ENCODE measurements at places on chromosomes 13 and 19.
A peak's percentile ranks its signal among the peaks of the same experiment; 100 is the strongest.

GRCh38 chr13:71799324-71799723 lies 67.7 kb downstream of the DACH1 start:
- H3K27me3 ChIP-seq = no peaks in the 10 kb centered on the region
- no peak overlapping the region for H3K4me3 ChIP-seq
- DNase-seq = no peak
- no peaks in the 10 kb centered on the region for H3K4me1 ChIP-seq
- no peaks in the 10 kb centered on the region for H3K36me3 ChIP-seq

DNA sequence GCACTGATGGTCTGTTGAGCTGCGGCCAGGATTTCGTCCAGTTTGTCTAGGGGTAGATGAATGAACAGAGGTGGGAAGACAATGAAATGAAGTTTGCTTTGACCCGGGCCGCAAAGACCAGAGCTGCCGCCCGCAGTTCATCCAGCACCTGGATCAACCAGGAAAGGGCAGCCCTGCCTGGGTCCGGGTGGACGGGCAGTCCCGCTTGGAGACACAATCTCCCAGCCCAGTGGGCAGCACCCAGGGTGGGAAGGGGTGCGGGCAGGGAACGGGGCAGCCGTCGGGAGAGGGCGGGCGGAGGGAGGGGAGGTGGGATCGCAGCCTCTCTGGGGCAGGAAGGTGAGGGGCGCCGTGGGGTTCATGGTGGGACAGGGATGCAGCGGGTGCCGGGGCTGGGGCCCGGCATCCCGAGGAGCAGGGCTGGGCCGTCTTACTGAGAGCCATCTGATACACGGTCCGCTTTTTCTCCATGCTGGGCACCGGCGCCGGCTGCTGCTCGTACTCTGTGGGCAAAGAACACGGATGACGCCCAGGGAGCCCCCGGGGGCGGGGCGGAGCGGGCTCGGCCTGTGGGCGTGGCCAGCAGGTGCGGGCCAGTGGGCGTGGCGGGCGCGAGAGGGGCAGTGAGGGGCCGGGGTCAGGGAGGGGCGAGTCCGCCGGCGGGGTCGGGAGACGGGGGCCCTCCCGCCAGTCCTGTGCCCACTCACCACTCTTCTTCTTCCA lies 33.1 kb downstream of the SHANK1 start:
- H3K4me1 ChIP-seq = no peaks in the 10 kb centered on the region
- no peak overlapping the region for H3K4me3 ChIP-seq
- H3K36me3 ChIP-seq = no peaks in the 10 kb centered on the region
- H3K27me3 ChIP-seq = no peaks in the 10 kb centered on the region

- H3K36me3 ChIP-seq = no peaks in the 10 kb centered on the region
- H3K27me3 ChIP-seq = no peaks in the 10 kb centered on the region
- no peaks in the 10 kb centered on the region for H3K4me1 ChIP-seq
- peak; percentile 95 for DNase-seq
Measured at GRCh38 chr13:80341101-80341755, at the start of gene SPRY2. Gene SPRY2, minus strand, starts transcription at chr13:80341126. Its CDS starts 3,421 bp downstream, at chr13:80337705.

DNA sequence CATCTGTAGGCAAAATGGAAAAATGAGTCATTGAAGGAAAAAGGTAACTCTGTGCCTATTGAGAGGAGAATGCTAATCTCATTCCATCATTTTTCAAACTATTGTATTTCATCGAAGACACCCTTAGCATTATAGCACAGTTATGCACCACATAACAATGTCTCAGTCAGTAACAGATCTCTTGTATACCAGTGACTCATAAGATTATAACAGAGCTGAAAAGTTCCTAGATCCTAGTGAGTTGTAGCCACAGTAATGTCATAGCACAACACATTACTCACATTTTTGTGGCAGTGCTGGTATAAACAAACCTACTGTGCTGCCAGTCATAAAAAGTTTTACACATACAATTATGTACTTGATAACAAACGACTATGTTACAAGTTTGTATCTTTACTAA lies 1077.6 kb downstream of the DIAPH3 start:
- H3K4me1 ChIP-seq = no peaks in the 10 kb centered on the region
- no peak for DNase-seq
- no peaks in the 10 kb centered on the region for H3K36me3 ChIP-seq
- no peak overlapping the region for H3K27ac ChIP-seq
- H3K27me3 ChIP-seq = no peaks in the 10 kb centered on the region

DNA sequence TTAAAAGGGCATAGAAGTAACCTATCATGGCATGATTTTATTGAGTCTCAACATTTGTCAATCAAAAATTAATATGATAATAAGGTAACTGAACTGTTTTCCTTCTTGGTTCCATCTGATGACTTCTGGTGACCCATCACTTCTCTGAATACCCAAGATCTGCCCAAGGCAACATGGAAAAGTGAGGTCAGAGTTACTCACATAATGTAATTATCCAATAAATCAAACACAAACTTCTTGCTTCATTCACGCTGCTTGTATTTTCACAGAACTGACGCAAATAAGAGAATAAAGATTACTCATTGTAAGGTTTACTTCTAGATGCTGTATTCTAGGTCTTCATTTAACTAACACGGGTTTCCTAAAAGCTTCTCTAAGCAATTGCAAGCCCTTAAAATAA lies 361.6 kb downstream of the RBM26 start:
- no peaks in the 10 kb centered on the region for H3K36me3 ChIP-seq
- no peak overlapping the region for H3K4me3 ChIP-seq
- no peaks in the 10 kb centered on the region for H3K27me3 ChIP-seq
- DNase-seq = no peak
- no peaks in the 10 kb centered on the region for H3K4me1 ChIP-seq

- no peaks in the 10 kb centered on the region for H3K36me3 ChIP-seq
- H3K4me3 ChIP-seq = no peak overlapping the region
- DNase-seq = peak; percentile 79
Measured at GRCh38 chr19:6802336-6803035, 30.0 kb downstream of the VAV1 start.

DNA sequence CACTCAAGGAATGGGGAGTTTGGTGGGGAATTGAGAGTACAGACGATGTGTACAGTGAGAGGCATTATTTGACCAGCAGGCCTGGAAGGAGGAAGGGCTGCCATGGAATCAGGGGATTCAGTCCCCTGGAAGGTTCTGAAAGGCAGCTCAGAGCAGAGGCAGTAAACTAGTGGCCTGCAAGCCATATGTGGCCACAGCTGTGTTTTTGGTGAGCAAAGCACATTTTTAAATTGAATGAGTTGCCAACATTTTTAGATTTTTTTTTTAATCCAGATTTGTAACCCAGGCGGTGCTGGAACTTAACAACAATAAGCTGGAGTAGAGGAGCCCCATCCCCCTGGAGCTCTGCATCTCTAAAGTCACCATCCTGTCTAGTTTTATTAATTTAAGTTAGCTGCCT lies 95.3 kb upstream of the IPO5 start:
- no peaks in the 10 kb centered on the region for H3K4me1 ChIP-seq
- no peak for DNase-seq

GRCh38 chr13:113464476-113464875 lies 11.2 kb upstream of the ADPRHL1 start:
- no peaks in the 10 kb centered on the region for H3K27me3 ChIP-seq
- H3K4me3 ChIP-seq = no peak overlapping the region
- H3K36me3 ChIP-seq = no peaks in the 10 kb centered on the region
- H3K4me1 ChIP-seq = no peaks in the 10 kb centered on the region
- no peak for DNase-seq

DNA sequence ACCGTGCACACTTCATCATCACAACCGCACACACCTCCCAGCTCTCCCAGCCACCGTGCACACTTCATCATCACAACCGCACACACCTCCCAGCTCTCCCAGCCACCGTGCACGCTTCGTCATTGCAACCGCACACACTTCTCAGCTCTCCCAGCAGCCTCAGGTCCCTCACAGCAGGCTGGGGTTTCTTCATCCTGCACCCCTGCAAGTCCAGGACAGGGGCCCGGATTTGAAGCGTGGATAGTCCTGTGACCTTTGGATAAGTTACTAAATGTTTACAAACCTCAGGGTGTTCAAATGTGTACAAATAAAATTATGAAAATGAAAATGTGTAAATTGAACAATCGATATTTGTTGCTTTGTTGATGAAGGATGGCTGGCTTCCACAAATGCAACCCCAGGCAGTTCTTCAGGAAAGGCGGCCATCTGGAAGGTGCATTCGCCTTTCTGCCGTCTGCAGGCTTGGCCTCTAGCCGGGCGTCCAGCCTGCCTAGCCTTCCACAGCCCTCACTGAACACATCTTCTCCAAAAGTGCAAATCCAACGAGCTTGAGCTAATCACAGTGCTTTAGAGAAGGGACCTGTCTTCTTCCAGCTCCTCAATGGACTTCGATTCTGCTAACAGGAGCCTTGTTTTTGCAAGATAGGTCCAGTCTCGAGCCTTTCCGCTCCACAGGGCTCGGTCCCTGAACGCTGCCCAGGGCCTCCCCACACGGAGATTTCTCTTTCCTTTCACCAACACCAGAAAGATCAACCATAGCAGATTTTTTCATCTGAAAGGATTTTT lies 74.2 kb downstream of the SPACA7 start:
- H3K27me3 ChIP-seq = no peaks in the 10 kb centered on the region
- DNase-seq = no peak
- no peak overlapping the region for H3K4me3 ChIP-seq
- H3K4me1 ChIP-seq = no peaks in the 10 kb centered on the region

- no peak for DNase-seq
- no peak overlapping the region for H3K27ac ChIP-seq
- no peak overlapping the region for H3K4me3 ChIP-seq
Measured at GRCh38 chr19:29793116-29793727, 18.6 kb upstream of the CCNE1 start.

- H3K36me3 ChIP-seq = no peaks in the 10 kb centered on the region
- DNase-seq = no peak
- no peak overlapping the region for H3K4me3 ChIP-seq
- no peaks in the 10 kb centered on the region for H3K4me1 ChIP-seq
- H3K27me3 ChIP-seq = no peaks in the 10 kb centered on the region
- H3K27ac ChIP-seq = no peak overlapping the region
Measured at GRCh38 chr19:14761607-14762006, 16.8 kb downstream of the ADGRE2 start.

GRCh38 chr19:18501832-18502231 lies 20.0 kb downstream of the ELL start:
- no peaks in the 10 kb centered on the region for H3K36me3 ChIP-seq
- H3K4me3 ChIP-seq = no peak overlapping the region
- peaks cover 9% of the 10 kb centered on the region for H3K4me1 ChIP-seq
- H3K27ac ChIP-seq = no peak overlapping the region
- peak; percentile 84 for DNase-seq
- no peaks in the 10 kb centered on the region for H3K27me3 ChIP-seq

DNA sequence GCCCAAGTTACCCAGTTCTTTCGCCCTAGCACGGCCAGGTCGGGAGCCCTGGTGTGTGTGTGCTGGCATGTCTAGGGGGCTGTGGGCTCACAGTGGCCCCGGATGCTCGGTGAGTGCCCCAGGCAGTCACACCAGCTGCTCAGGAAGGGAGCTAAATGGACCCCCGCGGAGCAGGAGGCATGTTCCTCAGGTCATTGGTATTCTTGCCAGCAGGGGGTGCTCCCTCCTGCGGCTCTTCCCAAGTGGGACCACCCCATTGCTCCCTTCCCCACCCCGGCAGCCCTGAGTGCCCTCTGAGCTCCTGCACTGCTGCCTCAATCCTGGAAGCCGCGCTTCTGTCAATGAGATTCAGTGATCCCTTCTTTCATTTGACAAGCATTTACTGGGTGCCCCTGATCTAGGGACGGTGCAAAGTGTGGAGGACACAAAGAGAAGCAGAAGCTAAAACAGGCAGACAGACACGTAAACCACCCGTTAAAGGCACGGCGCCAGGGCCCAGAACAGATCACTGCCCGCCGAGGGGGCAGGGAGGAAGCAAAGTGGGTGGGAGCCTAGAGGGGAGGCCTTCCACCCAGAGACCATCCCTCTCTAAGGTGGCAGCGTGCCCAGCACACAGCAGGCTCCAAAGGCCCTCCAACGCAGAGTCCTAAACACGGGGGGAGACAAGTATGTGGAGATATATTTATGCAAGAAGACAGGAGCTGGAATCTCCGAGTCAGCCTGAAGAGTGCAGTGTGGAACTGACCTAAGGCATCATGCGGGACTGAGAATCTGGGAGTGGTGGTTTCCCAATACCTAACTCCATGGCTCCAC lies 5.2 kb upstream of the ADPRHL1 start:
- no peak overlapping the region for H3K27ac ChIP-seq
- no peaks in the 10 kb centered on the region for H3K4me1 ChIP-seq
- H3K27me3 ChIP-seq = no peaks in the 10 kb centered on the region
- DNase-seq = no peak
- no peak overlapping the region for H3K4me3 ChIP-seq

- H3K4me1 ChIP-seq = no peaks in the 10 kb centered on the region
- H3K27me3 ChIP-seq = no peaks in the 10 kb centered on the region
- no peak for DNase-seq
- H3K36me3 ChIP-seq = no peaks in the 10 kb centered on the region
Measured at GRCh38 chr19:51467864-51468544, 9.8 kb upstream of the SIGLEC8 start.

DNA sequence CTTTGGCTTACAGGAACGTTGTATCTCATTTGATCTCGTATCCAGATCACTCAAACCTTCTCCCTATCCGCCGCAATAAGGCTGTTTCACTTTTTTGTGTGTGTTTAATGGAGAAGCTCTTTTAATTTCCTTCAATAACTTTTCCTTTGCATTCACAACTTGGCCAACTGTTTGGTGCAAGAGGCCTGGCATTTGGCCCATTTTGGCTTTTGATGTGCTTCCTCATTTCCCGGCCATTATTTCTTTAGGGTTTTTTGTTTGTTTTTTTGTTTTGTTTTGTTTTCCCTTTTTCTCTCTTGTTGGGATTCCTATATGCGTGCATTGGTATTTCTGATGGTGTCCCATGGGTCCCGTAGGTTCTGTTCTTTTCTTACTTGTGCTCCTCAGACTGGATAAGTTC lies 6.1 kb upstream of the UPF3A start:
- H3K4me1 ChIP-seq = no peaks in the 10 kb centered on the region
- no peaks in the 10 kb centered on the region for H3K27me3 ChIP-seq
- H3K4me3 ChIP-seq = no peak overlapping the region
- no peak for DNase-seq
- no peak overlapping the region for H3K27ac ChIP-seq
- peaks cover 3% of the 10 kb centered on the region for H3K36me3 ChIP-seq

GRCh38 chr19:41327576-41328156 lies 17.7 kb downstream of the CCDC97 start:
- H3K27ac ChIP-seq = no peak overlapping the region
- no peaks in the 10 kb centered on the region for H3K4me1 ChIP-seq
- H3K36me3 ChIP-seq = peaks cover 2% of the 10 kb centered on the region
- DNase-seq = peak; percentile 86
- no peaks in the 10 kb centered on the region for H3K27me3 ChIP-seq
- no peak overlapping the region for H3K4me3 ChIP-seq

- H3K27ac ChIP-seq = no peak overlapping the region
- DNase-seq = peak; percentile 84
- H3K4me3 ChIP-seq = no peak overlapping the region
- no peaks in the 10 kb centered on the region for H3K36me3 ChIP-seq
- H3K27me3 ChIP-seq = no peaks in the 10 kb centered on the region
- H3K4me1 ChIP-seq = no peaks in the 10 kb centered on the region
Measured at GRCh38 chr13:75219479-75220237, 262.3 kb downstream of the TBC1D4 start.

GRCh38 chr13:50735071-50735470 lies 108.4 kb downstream of the DLEU7 start:
- no peaks in the 10 kb centered on the region for H3K36me3 ChIP-seq
- H3K27me3 ChIP-seq = no peaks in the 10 kb centered on the region
- no peak for DNase-seq
- no peaks in the 10 kb centered on the region for H3K4me1 ChIP-seq
